ENCODE measurements at places on chromosomes 5 and 9.

DNA sequence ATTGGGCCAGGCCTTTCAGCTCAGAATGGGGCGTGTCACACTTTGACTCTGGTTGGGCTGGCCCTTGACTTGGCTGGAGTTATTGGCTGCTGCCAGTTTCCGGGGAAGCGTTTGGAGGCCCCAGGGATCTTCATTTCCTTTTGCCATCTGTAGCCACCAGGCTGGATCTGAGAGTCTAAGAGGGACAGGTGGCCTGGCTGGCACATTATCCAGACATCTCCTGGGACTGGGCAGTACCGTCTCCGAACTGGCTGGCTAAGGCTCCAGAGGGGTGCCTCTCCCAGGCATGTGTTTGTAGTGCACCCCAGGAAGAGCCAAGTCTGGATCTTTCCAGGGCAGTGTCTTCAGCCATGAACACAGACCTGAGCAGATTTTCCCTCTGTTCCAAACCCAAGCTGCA, 9.7 kb upstream of the JADE2 start:
- no peak for DNase-seq

DNA sequence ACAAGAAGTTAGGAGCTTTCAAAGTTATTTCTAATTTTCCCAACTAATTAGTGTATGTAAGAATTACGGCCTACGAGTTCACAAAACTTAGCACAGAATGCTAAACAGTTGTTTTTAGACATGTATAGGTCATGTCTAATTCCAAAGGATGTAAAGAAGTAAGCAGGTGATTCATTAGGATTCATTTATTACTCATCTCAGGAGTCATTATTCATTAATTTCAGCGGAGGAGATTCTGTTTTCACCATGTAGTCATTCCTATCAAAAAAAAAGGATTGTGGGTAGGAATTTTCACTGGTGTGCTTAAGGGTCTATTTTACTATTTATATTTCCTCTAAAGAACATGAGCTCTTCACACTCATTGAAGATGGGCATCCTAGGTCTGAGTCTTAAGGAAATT, 532.2 kb downstream of the ACTL7B start:
- no peak for DNase-seq

GRCh38 chr5:67233075-67233474, 36.5 kb upstream of the CD180 start:
- no peak for DNase-seq

- no peak for DNase-seq
These were observed 4.3 kb downstream of the GPX3 start for GRCh38 chr5:151024440-151025249.

- DNase-seq, result no peak
These were observed 58.4 kb downstream of the DAPK1 start for GRCh38 chr9:87556039-87556438.

DNA sequence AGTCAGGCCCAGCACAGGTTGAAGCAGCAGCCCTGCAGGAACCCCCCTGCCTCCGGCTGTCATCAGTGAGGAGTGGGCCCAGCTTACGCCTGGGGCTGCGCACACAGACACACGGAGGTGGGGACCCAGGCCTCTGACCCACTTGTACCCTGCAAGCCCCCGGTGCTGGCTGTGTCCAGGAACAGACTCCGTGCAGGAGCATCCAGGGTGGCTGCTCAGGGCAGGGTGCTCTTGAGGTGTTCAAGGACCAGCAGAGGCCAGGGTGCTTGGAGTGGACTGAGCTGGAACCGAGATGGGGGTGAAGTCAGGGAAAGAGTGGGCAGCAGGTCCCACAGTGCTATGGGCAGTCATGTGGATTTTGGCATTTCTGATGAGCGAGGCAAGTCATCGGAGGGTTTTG, 199.5 kb downstream of the CACNA1B start:
- no peak for DNase-seq

DNA sequence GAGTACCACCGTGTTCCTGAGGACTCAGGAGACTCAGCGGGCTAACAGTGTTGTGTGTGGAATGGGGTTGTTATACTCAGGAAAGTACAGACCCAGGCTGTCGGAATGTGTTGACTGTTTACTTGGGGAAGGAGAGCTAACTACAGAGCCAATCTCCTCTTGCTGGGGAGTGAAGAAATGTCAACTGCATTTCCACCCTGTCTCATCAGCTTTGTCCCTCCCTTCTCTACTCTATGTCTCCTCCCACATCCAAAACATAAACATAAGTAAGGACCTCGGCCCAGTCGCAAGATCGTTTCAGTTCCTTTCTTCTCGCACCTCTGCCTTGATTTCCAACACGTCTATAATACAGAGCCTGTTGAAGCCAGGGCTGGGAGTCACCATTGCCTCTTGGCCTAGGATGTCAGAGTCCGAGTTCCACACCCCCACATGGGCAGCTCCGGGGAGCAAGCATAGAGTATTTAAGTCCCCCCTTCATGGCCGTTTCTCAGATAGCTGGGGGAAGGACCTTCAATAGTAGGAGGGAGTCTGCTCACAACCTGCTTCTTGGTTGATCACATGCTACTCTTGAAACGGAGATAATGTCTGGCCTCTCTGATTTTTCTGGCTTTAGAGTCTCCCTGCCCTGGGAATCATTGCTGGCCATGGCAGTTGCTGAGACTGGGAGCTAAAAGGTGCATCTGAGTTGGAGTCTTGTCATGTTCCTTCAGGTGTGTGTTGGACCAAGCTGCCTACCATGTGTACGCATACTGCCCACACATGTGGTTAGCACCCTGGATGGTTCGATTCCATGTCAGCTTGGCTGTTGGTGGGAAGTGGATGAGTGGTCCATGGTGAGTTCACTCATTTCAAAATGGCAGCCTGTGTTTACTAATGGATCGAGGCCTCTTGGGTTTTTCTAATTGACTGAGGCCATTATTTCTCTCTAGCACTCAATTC, 147.3 kb downstream of the MTX3 start:
- no peak for DNase-seq

DNA sequence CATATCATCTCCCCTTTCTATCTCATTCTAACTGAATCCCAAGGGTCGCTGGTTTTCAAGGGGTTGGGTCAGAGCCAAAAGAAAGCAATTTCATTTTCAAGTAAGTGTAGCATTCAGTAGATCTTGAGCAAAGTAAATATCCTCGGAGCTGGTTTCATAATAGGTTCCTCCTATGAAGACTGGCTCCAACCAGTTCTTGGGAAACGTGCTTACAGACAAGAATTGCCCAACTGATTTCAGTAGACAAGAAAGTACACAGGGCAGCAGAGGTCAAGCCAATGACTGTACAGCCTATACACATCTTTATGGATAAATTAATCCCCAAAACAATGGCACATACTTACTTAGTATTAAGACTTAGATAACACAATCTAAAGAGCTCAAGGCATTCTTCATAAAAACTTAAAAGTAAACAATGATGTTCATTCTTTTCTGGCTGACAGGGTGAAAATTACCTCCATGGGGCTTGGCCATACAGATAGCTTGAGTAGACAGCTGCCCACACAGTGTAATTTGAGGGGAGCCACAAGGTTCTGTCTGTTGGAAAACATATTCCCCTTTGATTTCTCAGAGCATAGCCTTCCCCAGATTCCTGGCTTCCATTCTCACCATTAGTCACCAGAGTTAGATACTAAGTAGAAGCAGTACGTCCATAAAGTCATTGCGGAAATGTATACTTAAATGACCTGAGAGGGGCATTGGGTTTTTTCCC, 163.9 kb downstream of the ARRDC3 start:
- no peak for DNase-seq

DNA sequence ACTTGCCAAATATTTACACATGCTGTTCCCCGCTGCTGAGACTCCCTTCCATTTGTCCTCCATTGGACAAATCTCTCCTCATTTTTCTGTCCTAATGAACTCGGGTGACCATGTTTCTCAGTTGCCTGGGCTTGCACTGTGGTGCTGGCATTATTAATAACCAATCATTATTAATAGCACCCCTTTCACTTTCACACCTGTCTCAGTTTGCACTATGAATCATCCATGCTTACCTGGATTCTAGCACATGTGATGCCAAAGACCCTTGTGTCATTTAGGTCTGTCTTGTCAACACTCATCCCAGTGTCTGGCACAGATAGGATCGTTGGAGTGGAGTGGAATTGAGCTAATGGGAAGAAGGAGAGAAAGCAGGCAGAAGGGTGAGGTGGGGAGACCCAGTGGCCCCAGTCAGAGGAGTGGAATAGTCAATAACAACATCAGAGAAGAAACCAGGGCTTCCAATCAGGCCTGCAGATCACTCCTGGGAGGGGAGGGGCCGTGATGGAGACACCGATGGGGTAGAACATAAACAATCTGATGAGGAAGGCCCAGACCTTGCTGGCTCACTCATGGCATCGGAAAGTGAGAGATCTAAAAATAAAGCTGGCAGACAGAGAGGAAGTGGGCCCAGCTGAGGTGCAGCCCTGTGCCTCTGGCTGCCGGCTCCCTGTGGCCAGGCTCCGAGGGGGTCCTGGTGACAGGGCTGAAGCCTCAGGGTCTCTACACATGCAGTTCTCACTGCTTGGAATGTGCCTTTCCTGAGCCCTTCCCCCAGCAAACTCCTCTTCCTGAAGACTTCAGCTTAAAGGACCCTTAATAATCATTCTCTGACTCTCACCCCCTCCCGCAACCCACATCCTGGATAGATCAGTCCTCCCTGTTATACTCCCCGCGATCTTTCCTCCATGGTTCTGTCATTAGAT, 33.5 kb upstream of the CRB2 start:
- DNase-seq, result peak; percentile 24

- DNase-seq, result no peak
These were observed 123.1 kb upstream of the ZNF608 start for GRCh38 chr5:124869426-124870033.

- no peak for DNase-seq
These were observed 38.5 kb upstream of the FRRS1L start for GRCh38 chr9:109205526-109205925.

- DNase-seq, result no peak
These were observed 92.0 kb downstream of the C9orf152 start for GRCh38 chr9:110115826-110116542.

- DNase-seq, result no peak
These were observed 10.6 kb downstream of the GRIN3A start for GRCh38 chr9:101727612-101728524.

DNA sequence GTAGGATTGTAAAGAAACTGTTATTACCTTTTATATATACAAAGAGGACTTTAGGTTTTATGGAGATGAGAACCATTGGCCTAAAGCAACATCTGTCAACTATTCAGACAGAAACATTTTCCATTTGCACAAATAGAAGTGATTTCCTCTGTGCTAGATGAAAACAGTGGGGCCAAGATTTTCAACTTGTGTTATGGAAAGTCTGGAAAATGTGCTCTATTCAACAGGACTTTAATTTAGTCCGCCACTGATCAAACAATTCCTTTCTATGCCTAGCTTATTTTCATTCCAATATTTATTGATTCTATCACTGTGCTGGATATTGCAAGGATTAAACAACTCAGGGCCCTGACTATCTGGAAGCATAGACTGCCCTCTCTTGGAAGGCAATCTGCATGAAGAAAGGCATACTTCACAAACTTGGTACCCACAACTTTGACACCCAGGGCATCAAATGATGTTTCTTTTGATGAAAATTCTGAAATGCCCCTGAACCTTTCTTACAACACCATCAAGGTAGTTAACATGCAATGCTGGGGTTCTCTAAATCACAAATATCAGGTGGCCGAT, 126.6 kb upstream of the HMHB1 start:
- DNase-seq, result no peak

GRCh38 chr5:116527582-116527981, 47.0 kb downstream of the SEMA6A start:
- DNase-seq, result no peak

DNA sequence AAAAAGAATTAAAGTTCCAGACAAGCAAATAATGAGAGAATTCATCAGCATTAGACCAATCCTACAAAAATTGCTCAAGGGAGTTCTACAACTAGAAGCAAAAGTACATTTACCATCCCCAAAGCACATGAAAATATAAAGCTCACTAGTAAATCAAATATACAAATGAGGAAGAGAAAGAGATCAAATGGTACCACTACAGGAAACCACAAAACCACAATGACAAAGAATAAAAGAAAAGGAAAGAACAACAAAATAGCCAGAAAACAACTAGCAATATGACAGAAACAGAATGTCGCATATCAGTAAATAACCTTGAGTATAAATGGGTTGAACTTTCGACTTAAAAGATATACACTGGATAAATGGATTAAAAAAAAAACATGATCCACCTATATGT, 739.0 kb downstream of the DTWD2 start:
- no peak for DNase-seq

- DNase-seq, result no peak
These were observed 984.1 kb downstream of the TLE4 start for GRCh38 chr9:80555782-80556325.

DNA sequence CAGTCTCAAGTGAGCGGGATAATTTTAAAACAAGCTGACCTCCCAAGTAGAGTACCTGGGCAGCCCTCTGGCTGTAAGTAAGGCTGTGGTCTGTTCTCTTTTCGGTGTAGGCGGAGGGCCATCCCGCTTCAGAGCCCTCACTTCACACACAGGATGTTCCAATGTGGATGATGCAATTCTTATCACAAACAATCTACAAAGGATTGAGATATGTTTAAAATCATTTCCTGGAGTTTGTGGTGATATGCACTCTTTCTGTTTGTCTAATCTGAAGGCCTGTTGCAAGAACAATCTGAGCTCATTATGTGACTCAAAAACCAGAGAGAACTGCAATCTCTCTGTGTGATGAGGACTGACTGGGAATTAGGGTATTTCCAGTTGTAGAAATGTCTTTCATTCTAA, 42.5 kb downstream of the ITGA2 start:
- DNase-seq, result no peak

DNA sequence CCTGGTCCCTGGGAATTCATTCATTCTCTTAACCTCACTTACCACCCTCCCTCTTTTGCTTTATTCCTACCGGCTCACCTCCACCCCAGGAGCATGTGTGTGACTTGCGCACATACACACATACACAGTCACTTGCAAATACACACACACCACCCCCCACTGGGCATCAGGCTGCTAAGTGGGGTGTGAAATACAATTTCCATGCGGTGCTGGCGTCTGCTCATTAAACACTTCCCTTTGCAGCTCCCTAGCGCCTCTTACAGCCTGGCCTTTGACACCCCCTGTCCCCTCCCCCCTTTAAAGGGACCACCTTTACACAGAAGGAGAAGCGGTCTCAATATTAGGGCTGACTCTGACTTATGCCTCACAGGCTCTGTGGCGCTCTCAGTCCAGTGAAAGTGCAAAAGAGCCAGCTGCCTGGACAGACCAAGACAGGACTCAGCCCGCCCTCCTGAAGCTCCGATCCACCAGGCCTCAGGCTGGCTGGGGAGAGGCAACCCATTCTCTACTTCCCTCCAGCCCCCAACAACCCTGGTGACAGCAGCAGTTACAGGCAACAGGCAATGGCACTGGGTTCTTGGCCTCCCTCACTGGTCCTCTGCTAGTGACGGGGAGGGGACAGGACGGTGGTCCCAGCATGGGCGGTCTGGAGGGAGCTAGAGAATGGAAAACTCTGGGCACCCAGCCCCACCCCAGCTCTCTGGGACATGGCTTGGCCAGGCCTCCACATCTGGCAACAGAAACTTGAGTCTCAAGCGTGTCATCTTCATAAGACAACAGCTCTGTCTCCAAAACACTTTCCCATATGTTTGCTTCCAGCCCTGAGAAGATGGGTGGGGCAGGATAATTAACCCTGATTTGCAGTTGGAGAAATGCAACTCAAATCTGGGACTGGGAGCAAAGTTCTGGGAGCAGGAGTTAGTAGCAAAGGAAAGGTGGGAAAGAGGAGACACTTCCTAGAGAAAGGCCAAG, 12.0 kb downstream of the ENHO start:
- no peak for DNase-seq

Data from stimulated activated CD8-positive, alpha-beta memory T cell treated with anti-CD3 and anti-CD28 coated beads, Interleukin-7, amount 100 ng/mL, for 24 hours (primary cell).